ENCODE measurements at places on chromosomes 6 and 20.
A peak's percentile ranks its signal among the peaks of the same experiment; 100 is the strongest.

- DNase-seq = no peak
These were observed 419.9 kb downstream of the HAO1 start for GRCh38 chr20:7520361-7520760.

DNA sequence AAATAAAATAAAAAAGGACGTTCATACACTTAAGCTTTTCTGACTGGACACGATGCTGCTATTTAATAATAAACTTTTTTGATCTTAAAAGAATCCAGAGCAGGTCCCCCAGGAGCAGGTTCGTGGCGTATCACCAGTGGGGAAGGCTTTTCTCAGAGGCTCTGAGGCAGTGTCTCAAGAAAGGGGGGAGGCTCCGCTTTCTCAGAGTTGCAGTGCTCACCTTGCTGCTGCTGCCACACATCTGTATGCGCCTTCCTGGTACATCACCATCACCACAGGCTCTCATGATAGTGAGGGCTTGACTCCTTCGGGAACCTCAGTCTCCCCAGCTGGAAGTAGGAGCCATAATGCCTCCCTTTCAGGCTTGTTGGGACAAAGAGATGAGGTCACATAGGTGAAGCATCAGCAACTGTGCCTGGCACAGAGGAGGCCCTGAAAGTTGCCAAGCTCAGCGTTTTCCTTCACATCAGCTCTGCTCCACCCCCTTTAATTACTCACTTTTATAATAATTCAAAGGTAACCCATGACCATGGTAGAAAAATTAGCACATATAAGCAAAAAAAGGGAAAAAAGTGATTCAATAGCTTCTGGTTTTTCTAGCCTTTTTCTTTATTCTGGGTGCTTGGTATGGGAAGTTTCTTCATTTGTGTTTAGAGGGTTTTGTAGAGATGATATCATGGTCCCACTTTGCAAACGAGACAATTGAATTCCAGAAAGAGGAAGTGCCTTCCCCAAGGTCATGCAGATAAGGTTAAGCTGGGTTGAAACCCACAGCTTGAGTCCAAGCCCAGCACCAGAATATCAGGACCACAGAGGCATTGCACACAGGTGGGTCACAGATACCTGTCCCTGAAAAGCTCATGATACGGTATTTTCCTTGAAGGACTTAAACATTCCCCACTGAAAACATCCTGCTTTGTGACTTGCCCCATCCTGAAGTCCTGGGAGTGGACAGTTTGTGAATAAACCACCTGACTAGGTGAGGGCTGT is 24.5 kb downstream of the SRSF3 start:
- no peak for DNase-seq

DNA sequence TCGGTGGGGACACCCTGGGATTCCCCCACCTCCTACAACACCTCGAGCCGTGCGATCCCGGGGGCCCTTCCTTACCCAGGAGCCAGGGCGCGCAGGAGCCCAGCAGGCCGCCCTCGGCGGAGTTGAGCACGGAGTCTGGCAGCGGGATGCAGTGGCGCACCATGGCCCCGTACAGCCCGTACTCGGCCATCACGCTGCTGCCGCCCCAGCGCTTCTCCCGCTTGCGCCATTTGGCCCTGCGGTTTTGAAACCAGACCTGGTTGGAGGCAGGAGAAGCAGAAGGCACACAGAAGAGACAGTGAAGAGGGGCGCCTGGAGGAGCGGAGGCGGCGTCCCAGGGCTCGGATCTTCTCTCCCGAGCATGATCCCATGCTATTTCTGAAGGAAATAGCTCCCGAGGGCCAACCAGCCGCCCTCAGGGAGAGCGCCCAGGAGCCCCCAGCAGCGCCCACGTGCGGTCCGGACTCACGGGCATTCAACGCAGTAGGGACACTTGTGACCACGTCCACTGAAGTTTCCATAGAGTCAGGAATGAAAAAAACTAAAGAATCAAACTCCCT is 4.3 kb downstream of the VSX1 start:
- DNase-seq = no peak

DNA sequence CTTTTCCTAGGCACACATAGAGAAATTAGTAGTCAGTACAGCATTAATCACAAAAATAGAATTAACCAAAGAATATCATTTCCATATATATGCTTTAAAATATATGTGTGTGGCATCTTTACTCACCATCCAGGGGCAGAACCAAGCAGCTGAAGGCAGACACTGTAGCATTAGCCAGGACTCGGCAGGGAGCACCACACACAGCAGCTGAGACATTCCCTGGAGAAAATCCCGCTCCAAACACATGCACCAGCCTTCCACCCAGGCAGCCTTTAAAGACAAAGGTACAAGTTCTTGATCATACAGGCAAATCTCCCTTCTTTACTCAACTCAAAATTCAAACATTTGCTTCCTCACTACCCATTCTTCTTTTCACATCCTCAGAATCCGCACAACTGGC is 64.7 kb downstream of the PKHD1 start:
- DNase-seq = no peak

GRCh38 chr6:112018619-112019416 is 35.1 kb upstream of the CCN6 start:
- DNase-seq = no peak

DNA sequence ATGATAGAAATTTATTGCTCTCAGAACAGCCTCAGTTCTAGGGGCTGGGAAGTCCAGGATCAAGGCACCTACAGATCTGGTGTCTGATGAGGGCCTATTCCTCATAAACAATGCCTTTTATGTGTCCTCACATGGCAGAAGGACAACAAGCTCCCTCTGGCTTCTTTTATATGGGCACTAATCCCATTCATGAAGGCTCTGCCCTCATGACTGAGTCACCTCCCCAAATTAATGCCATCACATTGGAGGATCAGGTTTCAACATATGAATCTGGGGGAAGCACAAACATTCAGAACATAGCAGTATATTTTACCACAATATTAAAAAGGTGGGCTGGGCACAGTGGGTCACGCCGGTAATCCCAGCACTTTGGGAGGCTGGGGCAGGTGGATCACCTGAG is 58.5 kb upstream of the CCN6 start:
- DNase-seq = peak; percentile 62

DNA sequence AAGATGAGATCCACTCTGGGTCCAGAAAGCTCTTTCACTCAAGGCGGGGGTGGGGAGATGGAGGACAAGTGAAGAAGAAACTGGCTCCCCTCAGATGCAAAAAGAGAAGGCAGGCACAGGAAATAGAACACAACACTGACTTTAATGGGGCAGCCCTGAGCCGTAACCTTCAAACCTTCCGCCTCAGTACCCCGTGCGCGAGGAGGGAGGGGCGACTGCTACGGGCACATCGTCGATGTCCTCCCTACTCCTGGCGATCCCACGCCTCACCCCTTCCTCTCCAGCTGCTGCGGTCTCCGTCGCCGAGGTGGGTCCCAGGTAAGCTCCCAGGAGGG is 3.9 kb downstream of the SPEF1 start:
- DNase-seq = no peak

GRCh38 chr6:20455251-20455940 is 53.7 kb downstream of the E2F3 start:
- DNase-seq = no peak

DNA sequence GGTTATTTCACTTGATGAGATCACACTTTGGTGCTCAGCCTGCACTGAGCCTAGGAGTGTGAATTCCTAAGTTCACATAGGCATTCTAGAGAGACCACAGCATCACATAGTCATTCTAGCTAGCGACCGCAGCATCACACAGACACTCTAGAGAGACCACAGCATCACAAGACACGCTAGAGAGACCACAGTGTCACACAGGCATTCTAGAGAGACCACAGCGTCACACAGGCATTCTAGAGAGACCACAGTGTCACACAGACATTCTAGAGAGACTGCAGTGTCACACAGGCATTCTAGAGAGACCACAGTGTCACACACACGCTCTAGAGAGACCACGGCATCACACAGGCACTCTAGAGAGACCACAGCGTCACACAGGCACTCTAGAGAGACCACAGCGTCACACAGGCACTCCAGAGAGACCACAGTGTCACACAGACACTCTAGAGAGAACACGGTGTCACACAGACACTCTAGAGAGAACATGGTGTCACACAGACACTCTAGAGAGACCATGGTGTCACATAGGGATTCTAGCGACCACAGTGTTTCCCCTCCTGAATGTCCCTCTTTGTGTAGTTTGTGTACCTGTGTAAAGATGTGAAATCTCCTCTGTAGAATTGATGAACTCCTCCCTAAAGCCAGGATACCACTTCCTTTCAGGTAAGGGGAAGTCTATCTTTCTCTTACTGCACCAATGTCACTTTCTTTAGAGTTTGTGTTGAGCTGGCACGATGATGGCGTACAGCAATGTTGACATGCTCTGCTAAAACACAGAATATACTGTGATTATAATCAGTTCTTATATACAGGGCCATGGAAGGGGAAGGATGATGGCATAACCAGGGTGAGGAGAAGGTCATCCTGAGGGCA is 169.4 kb downstream of the ZDHHC14 start:
- DNase-seq = no peak

DNA sequence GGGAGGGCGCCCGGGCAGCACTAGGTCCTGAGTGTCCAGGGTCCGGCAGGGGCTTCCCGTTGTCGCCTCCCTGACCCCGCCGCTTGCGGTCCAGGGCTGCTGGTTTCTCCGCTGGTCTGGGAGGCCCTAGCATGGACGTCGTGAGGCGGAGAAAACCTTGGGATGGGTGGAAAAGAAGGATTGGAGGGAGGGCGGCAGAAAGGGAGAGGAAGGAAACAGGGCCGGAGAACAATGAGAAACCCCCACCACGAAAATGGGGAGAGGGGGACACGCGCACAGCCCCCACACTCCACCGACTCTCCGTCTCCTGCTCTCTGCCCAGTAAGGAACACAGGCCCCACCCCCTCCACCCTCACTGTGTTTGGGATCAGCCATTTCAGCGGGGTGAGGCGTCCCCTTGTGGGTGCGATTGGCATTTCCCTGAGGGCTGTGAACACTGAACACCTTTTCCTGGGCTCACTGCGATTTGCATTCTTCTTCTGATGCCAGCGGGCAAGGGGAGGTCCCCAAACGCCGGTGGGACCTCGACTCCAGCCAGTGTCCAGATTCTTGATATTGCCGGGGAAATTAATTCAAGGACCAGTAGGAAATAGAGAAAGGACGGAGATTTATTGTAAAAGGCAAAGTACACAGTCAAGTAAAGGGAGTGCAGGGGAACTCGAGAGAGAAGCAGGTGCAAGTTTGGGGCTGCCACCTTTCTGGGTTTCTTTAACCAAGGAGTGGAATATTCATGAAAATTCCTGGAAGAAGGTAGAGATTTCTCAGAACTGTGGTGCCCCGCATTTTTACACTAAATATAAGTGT is 3.3 kb upstream of the RAET1G start:
- peak; percentile 55 for DNase-seq

DNA sequence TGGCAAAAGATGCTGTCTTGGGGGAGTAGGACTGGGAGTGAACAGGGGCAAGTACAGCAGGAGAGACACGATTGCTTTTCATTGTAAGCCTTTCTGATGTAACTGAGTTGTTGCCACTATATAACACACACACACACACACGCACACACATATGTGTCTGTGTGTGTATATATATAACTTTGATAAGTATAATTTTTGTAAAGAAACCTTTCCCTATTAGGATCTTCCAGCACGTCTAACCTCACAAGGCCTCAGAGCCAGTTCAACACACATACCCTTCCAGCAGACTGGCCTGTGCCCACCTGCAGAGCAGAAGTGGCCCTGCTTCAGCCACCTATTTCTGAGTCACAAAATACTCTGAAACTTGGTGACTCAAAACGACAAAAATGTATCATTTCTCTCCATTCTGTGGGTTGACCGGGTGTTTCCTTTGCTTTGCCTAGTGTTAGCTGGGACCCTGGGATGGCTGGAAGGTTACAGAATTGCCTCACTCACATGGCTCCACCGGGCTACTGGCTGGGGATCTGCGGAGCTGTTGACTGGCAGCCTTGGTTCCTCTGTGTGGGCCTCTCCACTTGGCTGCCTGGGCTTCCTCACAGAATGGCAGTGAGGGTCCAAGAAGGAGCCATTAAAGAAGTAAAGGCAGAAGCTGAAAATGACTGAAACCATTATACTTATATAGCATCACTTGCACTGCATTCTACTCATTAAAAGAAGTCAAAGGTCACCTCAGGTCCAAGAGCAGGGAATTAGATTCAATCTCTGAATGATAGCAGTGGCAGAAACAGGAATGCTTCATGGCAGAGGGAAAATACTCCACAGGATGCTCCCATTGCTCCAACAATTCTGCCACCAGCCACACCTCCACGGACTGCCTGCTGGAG is 126.4 kb downstream of the BANF2 start:
- DNase-seq = no peak

GRCh38 chr20:46774236-46774635 is 64.8 kb downstream of the SLC2A10 start:
- no peak for DNase-seq

GRCh38 chr6:67450641-67451040 is 1184.4 kb upstream of the ADGRB3 start:
- no peak for DNase-seq

DNA sequence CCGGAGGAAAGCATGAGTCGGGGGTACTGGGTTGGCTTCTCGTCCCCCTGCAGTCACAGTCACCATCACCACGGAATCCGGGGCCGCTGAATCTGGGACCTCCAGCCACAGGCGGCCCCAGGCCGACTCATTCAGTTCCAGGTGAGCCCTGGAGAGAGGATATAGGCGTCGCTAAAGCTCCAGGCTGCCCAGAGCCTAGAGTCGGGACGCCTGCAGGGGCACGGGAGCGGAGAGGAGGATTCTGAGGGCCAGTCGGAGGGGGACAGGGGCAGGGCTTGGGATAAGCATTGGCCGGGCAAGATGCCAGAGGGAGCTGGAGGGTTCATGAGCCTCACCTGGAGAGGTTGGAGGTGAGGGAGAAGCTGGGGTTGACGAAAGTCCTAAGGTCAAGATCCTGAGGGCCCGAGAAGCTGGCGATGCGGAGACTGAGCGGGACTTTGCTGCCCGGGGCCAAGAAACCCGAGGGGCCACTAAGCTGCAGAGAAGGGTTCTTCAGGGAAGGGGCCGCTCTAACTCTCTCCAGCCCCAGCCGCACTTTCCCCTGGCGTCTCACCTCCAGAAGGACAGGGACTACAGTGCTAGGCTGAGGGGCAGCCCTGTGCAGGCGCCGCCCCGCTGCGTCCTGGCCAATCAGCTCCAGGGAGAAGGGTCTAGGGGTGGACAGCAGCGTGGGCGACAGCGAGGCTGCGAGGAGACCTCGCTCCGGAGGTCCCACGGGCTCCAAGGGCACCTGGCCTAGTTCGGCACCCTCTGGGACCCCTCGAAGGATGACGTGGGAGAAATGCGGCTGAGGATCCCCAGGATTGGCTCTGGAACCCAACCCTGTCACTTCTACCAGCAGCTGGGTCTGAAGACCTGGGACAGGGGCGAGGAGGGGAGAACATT is 3.7 kb downstream of the SAPCD1 start:
- no peak for DNase-seq

GRCh38 chr6:22101163-22101562 is 195.7 kb downstream of the PRL start:
- DNase-seq = no peak

GRCh38 chr6:97969065-97969464 is 686.0 kb upstream of the MMS22L start:
- DNase-seq = no peak

DNA sequence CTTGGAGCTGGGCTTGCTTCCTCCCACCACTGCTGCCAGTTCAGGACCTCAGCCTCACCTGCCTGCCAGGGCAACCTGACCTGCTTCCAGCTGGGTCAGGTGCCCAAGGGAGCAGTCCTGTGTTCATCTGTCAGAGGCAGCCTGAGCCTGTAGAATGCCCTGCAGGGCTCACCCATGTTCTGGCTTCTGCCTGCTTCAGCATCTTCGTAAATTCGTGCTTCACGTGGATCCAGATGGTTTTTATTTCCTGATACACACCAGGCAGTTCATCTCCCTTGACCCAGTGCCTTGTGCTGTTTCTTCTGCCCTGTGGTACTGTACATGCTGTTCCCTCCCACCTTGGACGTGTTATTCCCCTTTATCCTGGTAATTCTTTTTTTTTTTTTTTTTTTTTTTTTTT is 50.2 kb downstream of the ARID1B start:
- DNase-seq = no peak

GRCh38 chr6:17031961-17032360 is 69.9 kb upstream of the STMND1 start:
- DNase-seq = no peak

Data from HS-27A (cell line).